ENCODE measurements at places on chromosomes 3 and 15. TPM values are rescaled to one million over a fixed set of nuclear protein-coding genes. Genes with fewer than 3 reads are reported as not detected.

Gene SLC24A5
- total RNA-seq, result not detected

Gene NME9
- not detected for total RNA-seq

Gene CASR
- not detected for total RNA-seq

Gene CPN2
- total RNA-seq, result not detected

Gene NEDD4
- 80.0 TPM for total RNA-seq

- peak; percentile 54 for DNase-seq
Observed at GRCh38 chr3:65575376-65575840, 463.3 kb downstream of the MAGI1 start.

GRCh38 chr3:25952133-25952532 lies 162.2 kb downstream of the OXSM start:
- no peak for DNase-seq

Gene RBP2
- total RNA-seq, result not detected

DNA sequence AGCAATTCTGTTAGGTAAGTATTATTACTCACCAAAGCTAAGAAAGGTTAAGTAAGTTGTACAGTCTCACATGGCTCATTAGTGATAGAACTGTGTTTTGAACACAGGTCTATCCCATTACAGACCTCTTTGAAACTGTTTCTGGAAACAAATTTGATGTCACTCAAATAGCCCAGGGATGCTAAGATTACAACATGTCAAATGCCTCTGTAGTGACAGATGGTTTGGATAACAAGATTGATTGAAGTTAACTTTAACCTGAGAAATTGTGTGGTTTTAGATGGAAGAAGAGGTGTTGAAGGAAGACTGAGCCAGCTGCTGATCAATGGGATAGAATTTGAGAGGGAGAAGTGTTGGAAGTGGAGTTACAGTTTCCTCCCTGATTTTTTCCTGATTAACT lies 72.5 kb downstream of the SYN2 start:
- no peak for DNase-seq

GRCh38 chr3:153852355-153852754 lies 268.8 kb upstream of the ARHGEF26 start:
- DNase-seq, result no peak

DNA sequence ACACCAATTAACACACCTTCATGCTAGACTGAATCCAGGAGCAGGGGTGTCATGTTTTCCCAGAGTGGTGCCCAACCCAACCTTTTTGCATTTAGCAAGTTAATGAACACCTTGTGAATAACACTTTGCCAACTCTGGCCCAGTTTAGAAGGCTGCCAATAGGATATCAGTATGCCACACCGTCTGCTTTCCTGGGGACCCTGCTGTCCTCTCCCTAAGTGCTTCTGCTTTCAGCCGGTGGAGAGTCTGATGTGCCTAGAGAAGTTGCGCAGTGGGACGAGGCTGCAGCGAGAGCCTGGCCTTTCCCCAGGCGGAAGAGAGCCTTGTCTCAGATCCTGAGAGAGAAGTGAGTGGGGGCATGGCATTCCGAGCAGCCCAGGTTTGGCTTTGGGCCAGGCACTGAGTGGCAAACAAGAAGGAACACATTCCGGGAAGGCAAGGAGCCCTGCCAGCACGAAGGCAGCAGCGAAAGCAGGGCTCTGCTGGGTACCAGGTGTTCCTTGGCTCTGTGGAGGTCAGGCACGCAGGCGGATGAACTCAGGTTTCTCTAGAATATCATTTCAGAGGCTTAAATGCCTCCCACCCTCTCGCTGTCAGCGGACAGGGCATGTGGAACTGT lies 36.9 kb downstream of the SENP8 start:
- DNase-seq, result peak; percentile 30

- DNase-seq, result no peak
Observed at GRCh38 chr3:186618318-186618938, 5.6 kb downstream of the AHSG start.

DNA sequence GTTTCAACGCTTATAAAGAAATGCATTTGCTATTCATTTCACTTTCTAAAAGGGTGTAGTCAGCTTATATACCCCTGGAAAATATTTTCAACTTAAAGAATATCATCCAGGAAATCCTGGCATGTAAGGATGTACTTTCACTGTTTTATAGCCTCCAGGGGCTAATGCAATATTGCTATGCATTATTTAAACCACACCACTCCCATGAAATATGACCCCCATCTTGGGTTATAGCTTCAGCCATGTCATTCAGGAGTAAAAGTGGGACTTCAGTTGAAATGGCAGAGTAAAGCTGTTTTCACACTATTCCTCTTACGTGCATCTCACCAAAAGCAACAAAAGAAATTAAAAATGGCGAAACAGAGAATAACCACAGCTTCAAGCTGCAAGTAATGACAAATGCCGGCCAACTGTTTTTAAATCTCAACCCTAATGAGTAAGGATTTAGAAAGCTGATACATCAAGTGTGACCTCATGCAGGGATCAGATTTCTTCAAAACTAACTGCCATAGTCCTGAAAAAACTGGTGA lies 84.5 kb downstream of the COL6A6 start:
- peak; percentile 94 for DNase-seq

All from LHCN-M2 (cell line).